Esophagus muscularis mucosa (tissue), 4 donors: ENCODE measurements at places on chromosomes 2 and 18.
A peak's percentile ranks its signal among the peaks of the same experiment; 100 is the strongest.

- DNase-seq: no peak
Observed at GRCh38 chr2:54325148-54325547, 69.1 kb upstream of the TSPYL6 start.

DNA sequence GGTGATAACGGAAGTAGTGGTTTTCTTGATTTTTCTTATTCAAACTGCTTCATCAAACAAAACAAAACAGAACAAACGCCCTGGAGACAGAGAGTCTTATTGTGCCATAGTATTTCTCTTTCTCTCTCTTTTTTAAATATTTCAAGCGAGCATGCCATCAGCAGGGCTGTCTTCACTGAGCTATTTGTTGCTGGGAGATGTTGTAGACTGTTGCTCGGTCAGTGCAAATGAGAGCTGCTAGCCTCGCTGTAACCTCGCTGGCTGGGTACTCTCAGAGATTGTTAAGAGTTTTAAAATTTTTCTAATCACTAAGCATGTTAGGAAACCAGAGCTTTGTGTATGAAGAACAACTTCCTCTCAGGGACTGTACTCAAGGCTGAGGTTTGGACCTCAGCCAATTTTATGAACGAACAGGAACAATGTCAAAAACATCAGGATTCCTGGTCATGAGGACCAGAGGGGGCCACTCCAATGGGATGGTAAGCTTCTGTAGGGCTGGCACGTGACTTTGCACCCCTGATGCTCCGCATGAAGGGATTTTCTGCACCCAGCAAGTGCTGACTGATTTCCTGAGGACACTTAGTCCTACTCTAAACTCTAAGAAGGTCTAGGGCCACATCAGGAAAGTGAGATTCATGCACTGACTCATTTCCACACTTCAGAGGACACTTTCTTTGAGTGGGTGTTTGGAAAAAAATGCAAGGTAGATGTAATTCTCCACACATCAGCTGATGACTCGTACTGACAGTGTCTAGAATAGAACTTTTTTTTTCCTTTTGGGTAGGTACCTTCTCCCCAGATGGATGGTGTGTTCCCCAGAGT lies 59.8 kb upstream of the IL1R1 start:
- no peak for DNase-seq

GRCh38 chr18:62998443-62998842 lies 283.1 kb downstream of the PHLPP1 start:
- peak; percentile 89 for DNase-seq

- no peak for DNase-seq
Observed at GRCh38 chr18:24317370-24317769, 80.3 kb downstream of the OSBPL1A start.

DNA sequence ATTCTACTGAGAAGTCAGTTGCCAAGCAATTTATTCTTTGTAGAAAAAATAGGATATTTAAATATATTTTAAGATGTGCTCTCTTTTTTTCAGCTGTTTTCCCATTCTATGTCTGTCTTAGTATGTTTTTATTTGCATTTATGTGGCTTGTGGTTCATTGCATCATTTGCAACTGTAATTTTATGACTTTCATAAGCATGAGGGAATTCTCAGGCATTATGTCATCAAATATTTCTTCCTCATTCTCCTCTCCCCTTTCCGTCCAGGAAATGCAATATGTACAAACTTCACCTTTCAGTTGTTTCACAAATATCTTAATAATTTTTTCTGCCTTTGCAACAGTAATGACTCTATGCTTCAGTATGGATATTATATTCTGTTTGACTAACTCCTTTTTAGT lies 560.2 kb upstream of the LRATD1 start:
- DNase-seq: no peak

GRCh38 chr2:197075754-197076337 lies 149.3 kb upstream of the PGAP1 start:
- no peak for DNase-seq

- no peak for DNase-seq
Observed at GRCh38 chr2:238703053-238703415, 144.9 kb upstream of the TWIST2 start.

GRCh38 chr2:209525834-209526281 lies 102.0 kb downstream of the MAP2 start:
- DNase-seq: no peak

DNA sequence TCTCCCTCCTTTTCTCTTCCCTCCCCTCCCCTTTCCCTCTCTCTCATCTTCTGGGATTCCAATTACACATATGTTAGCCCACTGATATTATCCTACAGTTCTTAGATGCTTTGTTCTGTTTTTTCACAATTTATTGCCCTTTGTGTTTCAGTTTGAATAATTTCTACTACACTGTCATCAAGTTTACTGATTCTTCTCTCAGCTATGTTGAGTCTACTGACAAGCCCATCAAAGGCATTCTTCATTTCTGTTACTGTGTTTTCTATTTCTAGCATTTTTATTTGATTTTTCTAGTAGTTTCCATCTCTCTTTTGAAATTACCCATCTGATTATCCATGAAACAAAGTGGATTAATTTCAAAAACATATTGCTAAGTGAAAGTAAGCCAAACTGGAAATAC lies 219.6 kb downstream of the TNS1 start:
- DNase-seq: no peak

DNA sequence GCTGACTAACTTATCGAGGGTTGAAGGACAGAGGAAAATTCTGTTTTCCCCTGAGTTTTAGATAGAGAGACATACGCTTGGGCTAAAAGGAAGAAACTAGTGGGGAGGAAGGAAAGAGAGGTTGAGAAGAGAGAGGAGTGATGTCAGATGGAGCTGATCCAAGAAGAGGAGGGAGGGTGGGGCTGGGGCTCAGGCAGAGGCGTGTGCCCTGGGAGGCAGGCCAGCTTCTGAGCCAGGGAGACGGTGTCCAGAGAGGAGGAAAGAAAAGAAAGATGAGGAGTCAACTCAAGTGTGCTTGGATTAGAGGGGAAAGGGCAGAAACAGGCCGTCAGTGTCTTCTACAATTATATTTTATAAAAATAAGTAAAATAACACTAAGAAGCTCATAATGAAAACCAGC lies 56.2 kb downstream of the EMILIN2 start:
- DNase-seq: no peak

GRCh38 chr2:65204461-65205210 lies 23.0 kb upstream of the ACTR2 start:
- DNase-seq: no peak

GRCh38 chr18:13501891-13502290 lies 224.5 kb downstream of the FAM210A start:
- no peak for DNase-seq

GRCh38 chr18:61132031-61132430 lies 201.2 kb upstream of the CDH20 start:
- DNase-seq: no peak

- no peak for DNase-seq
Observed at GRCh38 chr2:191923652-191923997, 76.7 kb upstream of the CAVIN2 start.

DNA sequence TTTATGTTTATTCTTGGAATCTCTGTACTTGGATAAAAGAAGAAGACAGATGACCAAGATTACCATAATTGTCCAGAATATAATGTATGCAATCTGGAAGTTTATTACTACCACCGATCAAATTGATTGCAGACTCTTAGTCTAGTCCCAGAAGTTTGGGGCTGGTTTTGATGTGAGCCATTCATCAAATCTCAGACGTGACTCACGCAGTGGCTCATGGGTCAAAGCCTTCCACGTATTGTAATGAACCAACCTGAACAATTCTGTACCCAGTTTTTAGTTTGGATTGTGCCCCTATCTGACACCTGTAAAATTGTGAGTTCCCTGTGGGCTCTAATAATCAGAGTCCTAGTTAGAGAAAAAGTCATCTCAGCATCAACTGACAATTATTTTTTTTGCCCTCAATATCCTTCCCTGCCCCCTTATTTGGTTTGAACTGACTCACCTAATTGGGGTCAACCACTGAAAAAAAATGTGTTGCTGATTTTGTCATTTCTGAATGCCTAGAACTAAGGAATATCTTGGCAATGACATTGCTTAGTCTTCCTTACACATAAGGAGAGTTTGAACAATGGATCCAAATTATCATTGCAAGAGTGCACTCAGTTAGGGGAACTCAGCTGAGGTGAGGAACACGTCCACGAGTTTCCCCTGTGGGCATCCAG lies 219.5 kb upstream of the NRP2 start:
- no peak for DNase-seq

DNA sequence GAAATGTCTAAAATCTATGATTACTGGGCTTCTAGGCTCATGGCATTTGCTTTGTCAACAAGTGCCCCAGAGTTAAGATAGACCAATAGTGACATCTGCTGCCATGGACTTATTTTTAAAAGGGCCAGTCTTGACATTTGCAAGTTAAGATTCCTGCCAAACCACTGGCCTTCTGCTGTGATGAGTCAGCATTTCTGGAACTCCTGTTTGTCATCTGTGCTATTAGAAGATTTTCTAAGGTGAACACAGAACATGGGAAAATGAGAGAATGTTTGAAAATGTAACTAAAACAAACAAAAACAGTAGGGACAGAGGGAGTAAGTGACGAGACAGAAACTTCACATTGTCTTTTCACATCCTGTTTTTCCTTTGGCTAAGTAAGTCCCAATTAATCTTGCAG lies 93.7 kb upstream of the WDR75 start:
- DNase-seq: no peak

DNA sequence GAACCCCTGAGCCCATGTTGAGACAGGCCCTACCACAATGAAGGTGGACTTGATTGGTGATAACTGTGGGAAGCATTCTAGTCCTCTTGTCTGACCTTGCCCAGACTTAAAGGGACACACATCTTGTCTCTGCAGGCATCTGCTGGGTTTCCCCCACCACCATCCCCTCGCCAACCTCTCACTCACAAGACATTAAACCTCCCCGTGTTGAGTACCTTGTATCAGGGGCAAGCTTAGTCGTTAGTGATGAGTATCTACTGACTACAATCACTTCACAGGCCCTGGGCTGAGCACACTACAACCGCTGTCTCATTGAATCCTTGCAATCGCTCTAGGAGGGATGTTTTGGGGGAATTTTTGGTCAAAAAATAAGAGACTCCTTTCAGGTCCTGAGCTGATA lies 86.0 kb downstream of the ICOS start:
- DNase-seq: no peak

DNA sequence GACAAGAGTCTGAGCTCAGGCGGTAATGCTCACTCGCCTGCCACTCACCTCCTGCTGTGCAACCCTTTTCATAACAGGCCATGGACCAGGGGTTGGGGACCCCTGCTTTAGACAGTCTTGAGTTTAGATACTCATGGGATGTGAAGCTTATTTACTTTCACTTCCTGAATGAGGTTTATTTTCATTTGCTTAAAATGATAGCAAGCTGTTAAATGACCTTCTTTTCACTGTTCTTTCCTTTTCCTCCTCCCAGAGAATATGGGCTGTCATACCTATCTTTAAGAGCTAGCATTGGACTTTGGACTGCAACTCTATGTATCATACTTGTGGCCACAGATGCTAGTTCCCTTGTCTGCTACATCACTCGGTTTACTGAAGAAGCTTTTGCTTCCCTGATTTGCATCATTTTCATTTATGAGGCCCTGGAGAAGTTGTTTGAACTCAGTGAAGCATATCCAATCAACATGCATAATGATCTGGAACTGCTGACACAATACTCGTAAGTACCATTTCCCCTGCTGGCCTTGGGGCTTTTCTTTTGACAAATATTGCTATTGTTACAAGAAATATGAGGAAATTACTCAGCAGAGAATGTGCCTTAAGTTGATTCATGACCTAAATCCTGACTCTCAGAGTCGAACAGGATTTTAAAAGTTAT lies 168.5 kb downstream of the DPP4 start:
- DNase-seq: no peak

GRCh38 chr2:162344617-162344950 lies 652 bp downstream of the GCA start:
- no peak for DNase-seq

- no peak for DNase-seq
Observed at GRCh38 chr2:160493227-160494028, at the start of gene RBMS1. Gene RBMS1, minus strand, starts transcription at chr2:160493807. Its CDS starts 444 bp downstream, at chr2:160493363.

- no peak for DNase-seq
Observed at GRCh38 chr2:123095219-123095835, 929.8 kb upstream of the CNTNAP5 start.

DNA sequence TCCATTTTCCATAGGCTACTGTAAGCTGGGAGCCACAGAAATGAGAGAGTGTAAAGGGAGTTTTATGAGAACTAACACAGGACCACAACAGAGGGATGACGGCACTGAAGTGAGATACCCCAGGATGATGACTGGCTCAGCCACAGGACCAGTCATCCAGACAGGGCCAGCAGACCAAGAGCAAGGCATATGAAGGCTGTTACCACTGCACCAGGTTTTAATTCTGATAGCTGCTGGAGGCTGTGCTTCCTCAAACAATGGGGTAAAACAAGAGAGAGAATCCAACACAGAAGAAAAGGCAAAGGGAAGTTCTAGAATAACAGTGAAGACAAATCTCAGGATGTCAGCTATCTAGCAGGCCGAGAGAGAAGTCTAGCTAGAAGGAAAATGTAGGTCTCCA lies 94.9 kb downstream of the BCL2 start:
- DNase-seq: no peak

DNA sequence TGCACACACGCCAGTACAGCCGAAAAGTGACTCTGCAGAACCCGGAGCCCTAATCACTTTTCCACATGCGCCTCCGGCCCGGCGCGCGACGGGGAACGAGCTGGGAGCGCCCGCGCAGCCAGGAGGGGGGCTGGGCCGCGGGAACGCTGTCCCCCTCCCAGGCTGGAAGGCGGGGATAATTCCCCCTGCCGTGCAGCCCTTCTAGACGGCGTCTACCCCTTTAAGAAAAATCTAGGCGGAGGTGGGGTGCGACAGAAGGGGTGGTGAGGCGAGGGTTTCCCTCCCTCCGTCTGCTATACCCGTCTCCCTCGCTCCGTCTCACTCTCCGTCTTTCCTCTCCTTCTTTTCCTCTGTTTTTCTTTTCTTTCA lies 2.4 kb downstream of the CYP26B1 start:
- peak; percentile 87 for DNase-seq

DNA sequence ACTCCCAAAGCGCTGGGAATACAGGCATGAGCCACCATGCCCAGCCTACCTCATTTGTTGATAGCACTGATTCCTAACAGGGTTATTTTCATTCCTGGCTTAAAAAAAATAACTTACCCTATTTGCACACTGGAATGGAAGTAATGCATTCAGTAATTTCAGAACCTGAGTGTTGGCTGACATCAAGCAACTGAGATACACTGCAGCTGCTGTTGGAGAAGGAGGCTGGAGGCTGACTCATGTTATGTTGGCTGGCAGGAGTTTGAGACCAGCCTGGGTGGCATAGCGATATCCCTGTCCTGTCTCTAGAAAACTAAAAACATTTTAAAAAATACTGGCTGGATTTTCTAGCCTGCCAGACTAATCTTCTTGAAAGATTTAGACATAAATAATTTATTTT lies 385.1 kb upstream of the MEX3C start:
- DNase-seq: no peak

GRCh38 chr18:950882-951495 lies 46.3 kb downstream of the ADCYAP1 start:
- DNase-seq: peak; percentile 24
